ENCODE measurements at places on chromosomes 1 and 21.

DNA sequence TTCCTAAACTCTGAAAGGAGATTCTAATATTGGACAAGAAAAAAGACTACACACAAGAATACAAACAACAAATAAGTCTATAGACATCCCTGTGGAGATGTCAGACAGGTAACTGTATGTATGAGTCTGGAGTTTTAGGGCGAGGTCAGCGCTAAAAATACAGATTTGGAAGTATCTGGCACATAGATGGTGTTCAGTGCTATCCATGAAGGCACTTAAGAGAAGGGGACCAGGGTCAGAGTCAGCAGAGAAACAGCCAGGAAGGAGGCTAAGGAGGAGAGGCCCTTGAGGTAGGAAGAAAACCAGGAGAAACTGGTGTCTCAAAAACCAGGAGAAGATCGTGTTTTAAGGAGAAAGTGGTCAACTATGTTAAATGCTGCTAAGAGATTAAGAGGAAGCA is 18.1 kb downstream of the ZMPSTE24 start:
- DNase-seq, result no peak

DNA sequence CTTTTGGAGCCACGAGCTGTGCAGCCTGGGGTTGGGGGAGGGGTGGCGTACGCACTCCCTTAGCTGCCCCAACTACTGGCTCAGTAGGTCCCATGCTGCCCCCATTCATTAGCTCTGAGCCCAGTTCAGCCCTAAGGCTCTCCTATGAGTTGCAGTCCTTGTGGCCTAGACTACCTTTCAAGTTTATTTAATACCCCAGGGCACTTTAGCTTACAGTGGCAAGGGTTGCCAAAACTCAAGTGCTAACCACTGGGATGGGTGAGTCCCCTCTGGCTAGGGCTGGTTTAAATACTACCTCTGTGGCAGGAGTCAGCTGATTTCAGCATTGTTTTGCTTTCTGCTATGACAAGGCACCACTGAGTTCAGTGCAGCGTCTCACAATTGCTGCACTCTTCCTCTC is 118.2 kb downstream of the ODF2L start:
- DNase-seq, result no peak

GRCh38 chr1:46942086-46942485 is 810 bp upstream of the CYP4A11 start:
- DNase-seq, result no peak

DNA sequence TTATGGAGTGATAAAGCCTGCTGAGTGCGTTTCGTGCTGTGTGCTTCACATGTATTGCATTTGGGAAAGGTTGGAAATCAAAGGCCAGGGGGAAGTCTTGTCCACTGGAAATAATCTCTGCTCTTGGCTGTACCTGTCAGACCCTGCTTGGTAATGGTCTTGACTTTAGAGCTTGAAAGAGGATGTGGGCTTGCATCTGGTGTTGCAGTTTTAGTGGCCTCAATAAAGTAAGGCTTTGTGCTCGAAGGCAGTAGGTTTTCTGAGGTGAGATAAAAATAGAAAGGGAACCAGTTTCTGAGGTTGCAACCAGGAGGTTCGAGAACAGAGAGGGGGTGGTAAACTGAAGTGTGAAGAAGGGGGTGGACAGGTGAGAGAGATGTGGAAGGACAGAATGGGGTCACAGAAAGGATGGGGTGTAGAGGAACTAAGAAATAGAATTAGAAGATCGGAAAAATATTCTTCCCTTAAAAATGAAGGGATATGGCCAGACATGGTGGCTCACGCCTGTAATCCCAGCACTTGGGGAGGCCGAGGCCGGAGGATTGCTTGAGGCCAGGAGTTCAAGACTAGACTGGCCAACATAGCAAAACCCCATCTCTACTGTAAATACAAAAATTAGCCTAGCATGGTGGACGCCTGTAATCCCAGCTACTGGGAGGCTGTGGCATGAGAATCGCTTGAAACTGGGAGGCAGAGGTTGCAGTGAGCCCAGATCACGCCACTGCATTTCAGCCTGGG is 1.5 kb downstream of the S100PBP start:
- peak; percentile 54 for DNase-seq

- DNase-seq, result no peak
These were observed 34.7 kb upstream of the USP24 start for GRCh38 chr1:55249646-55250398.
